ENCODE measurements at places on chromosomes 1 and 21. TPM values are rescaled to one million over a fixed set of nuclear protein-coding genes. Genes with fewer than 3 reads are reported as not detected.

Gene RSPH1
- total RNA-seq: not detected

Gene WNT9A
- 3.3 TPM for total RNA-seq

Gene ACTL8
- not detected for total RNA-seq

Gene LCE1C
- total RNA-seq: not detected

Gene PDE4B
- total RNA-seq: 14.0 TPM

Gene ZBTB40
- total RNA-seq: 14.9 TPM

Gene VWA1
- 59.8 TPM for total RNA-seq

Gene SIK1
- 9.9 TPM for total RNA-seq

Gene PRAMEF12
- total RNA-seq: not detected

Gene OPTC
- total RNA-seq: not detected

Gene HIVEP3
- total RNA-seq: 5.5 TPM

Gene PIK3R3
- total RNA-seq: 26.0 TPM

Gene RHD
- total RNA-seq: not detected

Gene NOS1AP
- total RNA-seq: 5.0 TPM

Gene PTPRC
- 41.7 TPM for total RNA-seq

Gene CRYBG2
- total RNA-seq: 0.52 TPM

Gene OR14C36
- not detected for total RNA-seq

Gene PIGR
- total RNA-seq: 0.79 TPM

Gene B4GALT2
- 45.7 TPM for total RNA-seq

Gene CRNN
- not detected for total RNA-seq

Gene LCE1F
- total RNA-seq: not detected

Gene EDARADD
- total RNA-seq: 0.32 TPM

Gene KCNJ9
- total RNA-seq: not detected

Gene SELP
- total RNA-seq: 23.8 TPM

Gene SPATA21
- total RNA-seq: not detected

Gene AVPR1B
- total RNA-seq: not detected

Gene MRPS6
- total RNA-seq: 45.8 TPM

Gene SPRR3
- total RNA-seq: not detected

Gene KRTAP6-1
- not detected for total RNA-seq

Gene KIF26B
- 0.65 TPM for total RNA-seq

Gene C1orf185
- total RNA-seq: not detected

Gene GSTM1
- total RNA-seq: not detected

Gene PTGS2
- 17.9 TPM for total RNA-seq

Gene TMEM61
- total RNA-seq: 11.0 TPM

Gene IGSF3
- 2.2 TPM for total RNA-seq

Gene ASCL5
- total RNA-seq: not detected

Data from posterior vena cava (tissue), 2 donors.